ENCODE measurements at places on chromosomes 5 and 9. TPM values are rescaled to one million over a fixed set of nuclear protein-coding genes. Genes with fewer than 3 reads are reported as not detected.

Gene SH3RF2
- 6.6 TPM for total RNA-seq

DNA sequence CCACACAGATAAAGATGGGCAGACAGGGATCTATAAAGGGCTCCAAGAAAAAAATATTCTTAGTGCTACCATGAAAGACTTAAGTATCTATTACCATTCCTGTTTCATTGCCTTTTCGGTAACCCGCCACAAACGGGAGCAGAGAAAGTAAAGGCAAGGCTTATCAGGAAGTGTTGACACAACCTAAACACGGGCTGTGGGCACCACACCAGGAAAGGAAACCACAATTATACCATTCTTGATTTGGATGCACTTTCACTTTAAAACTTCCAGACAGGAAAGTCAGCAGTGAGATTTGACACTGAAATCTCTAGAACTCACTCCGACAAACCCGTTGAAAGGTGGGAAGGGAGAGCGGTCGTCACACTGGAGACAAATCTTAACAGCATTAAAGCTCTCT is 6.5 kb downstream of the TLE1 start:
- DNase-seq = no peak

GRCh38 chr9:124475868-124476690 is 25.8 kb downstream of the ADGRD2 start:
- DNase-seq = no peak

DNA sequence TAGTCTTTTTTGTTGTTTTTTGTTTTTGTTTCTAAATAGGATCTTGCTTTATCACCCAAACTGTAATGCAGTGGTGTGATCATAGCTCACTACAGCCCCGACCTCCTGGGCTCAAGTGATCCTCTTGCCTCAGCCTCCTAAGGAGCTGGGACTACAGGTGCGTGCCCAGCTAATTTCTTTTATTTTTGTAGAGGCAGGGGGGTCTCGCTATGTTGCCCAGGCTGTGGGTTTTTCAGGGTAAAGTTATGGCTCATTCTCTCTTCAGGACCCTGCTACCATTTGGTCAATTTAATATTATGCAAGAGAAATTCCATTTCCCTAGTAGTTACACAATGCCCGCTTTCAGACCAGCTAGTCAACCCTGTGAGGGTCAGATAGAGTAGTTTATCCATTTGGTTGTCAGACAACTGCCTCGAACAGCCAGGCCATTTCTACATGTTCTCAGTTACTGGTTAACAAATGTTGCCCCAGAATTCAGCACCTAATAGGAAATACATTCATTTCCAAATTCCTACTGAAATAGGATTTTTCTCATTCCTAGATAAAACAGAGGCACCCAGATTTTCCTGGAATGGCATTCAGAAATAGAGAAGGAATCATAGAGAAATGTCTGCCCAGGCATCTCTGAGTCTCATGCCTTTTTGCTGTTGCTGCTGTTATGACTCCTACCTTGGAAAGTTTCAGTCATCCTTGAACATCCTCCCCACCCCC is 6.4 kb upstream of the GLIS3 start:
- DNase-seq = no peak
